ENCODE measurements at places on chromosomes 7 and 10.
A peak's percentile ranks its signal among the peaks of the same experiment; 100 is the strongest.

- no peak overlapping the region for H3K27ac ChIP-seq
- no peak overlapping the region for H3K4me3 ChIP-seq
- no peak for DNase-seq
- no peaks in the 10 kb centered on the region for H3K36me3 ChIP-seq
- no peaks in the 10 kb centered on the region for H3K27me3 ChIP-seq
Observed at GRCh38 chr10:98106531-98106930, 27.9 kb upstream of the R3HCC1L start.

DNA sequence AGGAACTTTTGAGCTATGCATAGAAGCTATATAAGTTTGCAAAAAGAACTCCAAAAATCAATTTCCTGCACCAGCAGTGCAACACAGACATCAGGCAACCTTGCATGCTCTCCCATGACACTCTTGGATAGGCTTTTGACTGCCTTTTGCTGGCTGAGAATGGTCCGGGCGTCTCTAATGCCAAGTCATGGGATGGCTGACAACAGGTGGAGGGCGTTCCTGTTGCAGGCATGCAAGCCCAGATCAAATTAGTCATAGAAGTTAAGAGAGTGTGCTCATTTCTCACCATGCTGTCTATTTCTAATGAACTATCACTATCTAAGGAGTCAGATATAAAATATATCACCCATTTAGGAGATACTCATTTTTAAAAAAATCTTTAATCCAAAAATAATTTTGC lies 8.4 kb downstream of the PLCE1 start:
- H3K27me3 ChIP-seq, result no peaks in the 10 kb centered on the region
- DNase-seq, result no peak
- peak overlapping the region; percentile 86 for H3K27ac ChIP-seq
- no peak overlapping the region for H3K4me3 ChIP-seq
- no peaks in the 10 kb centered on the region for H3K36me3 ChIP-seq
- peaks cover 43% of the 10 kb centered on the region for H3K4me1 ChIP-seq

GRCh38 chr7:30835396-30835915 lies 64.2 kb downstream of the MINDY4 start:
- DNase-seq, result peak; percentile 26
- H3K27ac ChIP-seq, result no peak overlapping the region
- no peaks in the 10 kb centered on the region for H3K36me3 ChIP-seq
- no peak overlapping the region for H3K4me3 ChIP-seq
- H3K4me1 ChIP-seq, result peaks cover 2% of the 10 kb centered on the region

- H3K4me3 ChIP-seq, result no peak overlapping the region
- H3K27ac ChIP-seq, result no peak overlapping the region
- no peak for DNase-seq
- H3K27me3 ChIP-seq, result no peaks in the 10 kb centered on the region
Observed at GRCh38 chr7:142188846-142189245, 69.0 kb downstream of the PRSS58 start.

- no peaks in the 10 kb centered on the region for H3K27me3 ChIP-seq
- no peaks in the 10 kb centered on the region for H3K4me1 ChIP-seq
- H3K4me3 ChIP-seq, result no peak overlapping the region
- no peak overlapping the region for H3K27ac ChIP-seq
- H3K36me3 ChIP-seq, result no peaks in the 10 kb centered on the region
Observed at GRCh38 chr10:125018576-125019143, 76.7 kb downstream of the ZRANB1 start.

- peak; percentile 91 for DNase-seq
- H3K27ac ChIP-seq, result peak overlapping the region; percentile 99
- peaks cover 3% of the 10 kb centered on the region for H3K4me1 ChIP-seq
- H3K36me3 ChIP-seq, result peaks cover 58% of the 10 kb centered on the region
- H3K27me3 ChIP-seq, result no peaks in the 10 kb centered on the region
- H3K4me3 ChIP-seq, result peak overlapping the region; percentile 93
Observed at GRCh38 chr10:73771722-73772280, 10.0 kb upstream of the CHCHD1 start.

GRCh38 chr10:112838784-112839481 lies 111.1 kb upstream of the TCF7L2 start:
- H3K27ac ChIP-seq, result no peak overlapping the region
- H3K4me1 ChIP-seq, result no peaks in the 10 kb centered on the region
- no peaks in the 10 kb centered on the region for H3K27me3 ChIP-seq
- H3K36me3 ChIP-seq, result no peaks in the 10 kb centered on the region
- H3K4me3 ChIP-seq, result no peak overlapping the region

GRCh38 chr7:56030340-56030739 lies 20.9 kb downstream of the PSPH start:
- no peaks in the 10 kb centered on the region for H3K27me3 ChIP-seq
- H3K4me1 ChIP-seq, result peaks cover 4% of the 10 kb centered on the region
- no peak overlapping the region for H3K27ac ChIP-seq
- DNase-seq, result no peak
- no peak overlapping the region for H3K4me3 ChIP-seq

DNA sequence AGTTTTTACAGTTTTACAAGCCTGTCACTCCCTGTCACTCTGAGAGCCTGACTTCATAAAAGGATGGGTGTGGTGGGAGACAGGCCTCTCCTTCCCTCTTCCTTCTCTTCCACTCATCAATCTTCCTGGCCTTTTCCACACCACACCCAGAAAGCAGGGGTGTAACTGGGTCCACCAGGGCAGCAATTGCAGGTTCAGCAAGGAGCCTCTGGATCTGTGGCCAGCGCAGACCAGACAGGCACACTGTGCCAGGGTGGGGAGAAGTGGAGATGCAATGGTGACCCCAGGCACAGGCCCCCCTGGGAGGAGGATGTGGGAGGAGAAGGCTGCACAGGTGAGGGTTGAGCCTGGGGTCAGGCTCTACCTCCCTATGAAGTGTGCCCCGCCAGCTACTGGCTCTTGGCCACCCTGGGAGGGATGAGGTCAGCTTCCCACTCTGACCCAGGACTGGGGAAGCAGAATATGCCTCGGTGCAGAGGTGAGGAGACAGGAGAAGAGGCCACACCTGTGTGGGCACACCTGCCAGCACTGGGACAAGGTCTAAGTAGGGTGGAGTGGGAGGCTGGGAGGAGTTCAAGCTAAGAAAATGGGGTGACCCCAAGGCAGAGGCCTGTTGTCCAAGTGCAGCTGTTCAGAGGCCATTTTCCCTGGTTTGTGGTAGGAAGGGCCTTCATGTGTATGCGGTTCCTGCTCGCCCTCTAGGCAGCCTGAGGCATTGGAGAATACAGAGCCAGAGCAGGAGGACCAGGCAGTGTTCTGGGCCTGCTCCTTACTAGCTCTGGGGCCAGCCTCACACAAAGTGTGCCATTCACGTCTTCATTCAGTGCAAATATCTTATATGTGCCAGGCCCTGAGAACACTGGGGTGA lies 20.2 kb upstream of the TMEM72 start:
- no peak overlapping the region for H3K27ac ChIP-seq
- H3K36me3 ChIP-seq, result no peaks in the 10 kb centered on the region
- H3K4me1 ChIP-seq, result no peaks in the 10 kb centered on the region

DNA sequence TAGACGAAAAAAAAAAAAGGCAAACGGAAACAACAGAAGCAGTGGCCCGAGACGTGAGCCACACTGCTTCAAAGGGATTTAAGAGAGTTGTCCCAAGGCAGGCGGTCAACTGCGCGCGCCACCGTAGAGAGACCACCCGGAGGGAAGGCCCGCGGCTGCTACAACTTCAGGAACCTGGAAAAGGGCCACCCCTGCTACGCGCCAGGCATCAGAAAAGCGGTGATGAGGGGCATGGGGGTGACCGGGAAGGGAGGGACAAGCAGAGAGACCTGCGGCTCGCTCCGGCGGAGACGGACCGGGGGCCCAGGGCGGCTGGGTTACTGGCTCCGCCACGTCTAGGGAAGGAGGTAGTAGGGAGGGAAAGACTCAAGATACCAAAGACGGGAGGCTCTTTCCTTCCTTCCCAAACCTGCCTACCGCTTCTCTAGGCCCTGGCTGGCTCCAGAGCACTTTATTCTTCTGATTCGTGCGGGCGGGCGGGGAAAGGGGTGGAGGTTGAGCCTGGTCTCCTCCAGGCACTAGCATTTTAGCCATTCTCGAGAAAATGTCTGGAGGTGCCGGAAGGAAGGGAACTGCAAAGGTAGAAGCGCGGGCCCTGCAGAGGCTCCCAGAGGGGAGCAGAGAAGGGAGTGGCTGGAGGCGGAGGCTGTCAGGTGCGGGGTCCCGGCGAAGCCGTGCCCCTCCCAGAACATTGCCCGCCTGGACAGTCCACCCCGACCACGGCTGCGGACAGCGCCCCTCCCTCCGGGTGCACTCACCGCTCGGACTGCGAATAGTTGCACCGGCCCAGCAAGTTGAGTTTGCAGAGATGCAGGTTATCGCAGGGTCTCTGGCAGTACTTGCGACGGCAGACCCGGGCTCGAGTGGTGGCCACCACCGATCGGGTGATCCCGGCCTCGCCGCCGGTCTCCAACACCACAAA lies 993 bp downstream of the ZC3HAV1 start:
- H3K27ac ChIP-seq, result peak overlapping the region; percentile 93
- DNase-seq, result no peak
- H3K4me3 ChIP-seq, result peak overlapping the region; percentile 81
- H3K4me1 ChIP-seq, result peaks cover 25% of the 10 kb centered on the region
- no peaks in the 10 kb centered on the region for H3K36me3 ChIP-seq
- H3K27me3 ChIP-seq, result no peaks in the 10 kb centered on the region

- DNase-seq, result no peak
- H3K36me3 ChIP-seq, result no peaks in the 10 kb centered on the region
- no peak overlapping the region for H3K4me3 ChIP-seq
- no peaks in the 10 kb centered on the region for H3K27me3 ChIP-seq
- H3K4me1 ChIP-seq, result no peaks in the 10 kb centered on the region
Observed at GRCh38 chr10:48699011-48699627, 14.4 kb downstream of the WDFY4 start.

DNA sequence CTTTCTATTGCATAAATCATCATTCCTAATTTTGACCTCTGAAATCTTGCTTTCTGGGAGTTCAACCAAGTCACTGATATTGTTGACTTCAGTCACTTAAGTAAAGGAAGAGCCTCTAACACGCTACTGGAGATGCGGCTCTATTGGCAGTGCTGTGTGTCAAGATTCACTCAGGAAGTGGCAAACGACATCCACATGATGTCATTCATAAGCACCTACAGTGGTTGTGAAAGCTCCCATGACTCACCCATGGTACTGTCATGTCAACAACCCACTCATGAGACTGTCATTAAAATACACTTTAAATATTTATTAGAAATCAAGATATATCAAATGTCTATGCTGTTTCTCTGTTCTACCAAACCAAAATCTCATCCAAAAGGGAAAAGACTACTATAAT lies 52.5 kb upstream of the LHFPL3 start:
- H3K4me3 ChIP-seq, result no peak overlapping the region
- H3K4me1 ChIP-seq, result no peaks in the 10 kb centered on the region
- no peaks in the 10 kb centered on the region for H3K27me3 ChIP-seq
- no peaks in the 10 kb centered on the region for H3K36me3 ChIP-seq

GRCh38 chr10:88651101-88651551 lies 13.1 kb upstream of the LIPF start:
- H3K36me3 ChIP-seq, result no peaks in the 10 kb centered on the region
- no peak for DNase-seq
- H3K27me3 ChIP-seq, result no peaks in the 10 kb centered on the region
- H3K4me1 ChIP-seq, result no peaks in the 10 kb centered on the region
- no peak overlapping the region for H3K27ac ChIP-seq
- H3K4me3 ChIP-seq, result no peak overlapping the region

DNA sequence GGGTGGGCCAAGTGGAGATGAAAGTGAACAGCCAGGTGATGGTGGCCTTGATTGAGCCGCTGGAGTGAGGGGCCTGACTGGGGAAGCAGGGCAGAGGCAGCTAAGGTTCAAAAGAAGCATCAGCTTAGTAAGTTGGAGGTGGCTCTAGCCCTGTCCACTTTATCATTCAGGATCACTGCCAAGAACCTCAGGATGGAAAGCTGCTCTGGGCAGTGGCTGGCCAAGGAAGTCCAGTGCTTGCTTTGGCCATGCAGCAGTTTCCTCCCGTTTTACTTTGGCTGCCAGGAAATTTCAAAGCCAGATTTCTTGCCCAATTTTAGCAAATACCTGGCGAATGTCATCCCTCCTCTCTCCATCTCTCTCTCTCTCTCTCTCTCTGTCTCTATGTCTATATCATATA lies 384.9 kb downstream of the PLXNA4 start:
- H3K27me3 ChIP-seq, result no peaks in the 10 kb centered on the region
- no peak for DNase-seq
- H3K4me1 ChIP-seq, result no peaks in the 10 kb centered on the region
- H3K36me3 ChIP-seq, result no peaks in the 10 kb centered on the region
